ENCODE measurements at places on chromosomes 3 and 15.

- no peak for DNase-seq
Measured at GRCh38 chr3:114454551-114455251, 160.9 kb downstream of the TIGIT start.

GRCh38 chr3:100274361-100274760, 13.6 kb downstream of the TBC1D23 start:
- DNase-seq: no peak

DNA sequence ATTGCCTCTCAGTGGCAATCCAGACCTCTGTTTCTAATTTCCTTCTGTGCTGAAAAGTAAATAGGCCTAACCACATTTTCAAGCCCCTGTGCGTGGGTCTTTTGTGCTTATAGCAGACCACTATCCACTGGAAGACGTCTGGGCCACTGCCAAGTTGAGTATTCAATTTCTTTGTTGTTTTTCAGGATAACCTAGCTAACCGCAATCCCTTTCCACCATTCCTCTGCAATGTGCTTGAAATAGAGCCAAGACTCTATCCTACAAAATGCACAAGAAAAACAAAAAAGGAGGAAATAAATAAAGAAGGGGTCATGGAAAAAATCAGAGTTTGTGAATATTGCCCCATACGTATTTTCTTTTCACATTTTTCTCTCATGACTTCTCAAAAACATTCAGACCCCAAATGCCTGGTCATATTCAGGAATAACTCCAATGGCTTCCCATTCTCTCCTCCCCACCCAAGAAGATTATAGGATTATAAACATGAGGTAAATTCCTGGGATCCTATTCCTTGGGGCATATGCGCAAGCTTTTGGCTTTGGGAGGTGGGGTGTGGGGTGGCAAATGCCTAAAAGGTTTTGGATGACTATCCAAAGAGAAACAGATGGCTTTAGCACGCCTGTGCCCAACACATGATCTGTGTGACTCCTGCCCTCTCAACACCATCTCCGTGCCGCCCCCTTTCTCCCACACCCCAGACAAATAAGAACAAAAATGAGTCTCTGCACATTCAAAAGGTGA, 217.9 kb upstream of the THBS1 start:
- no peak for DNase-seq

GRCh38 chr3:32240159-32240545, 1.7 kb downstream of the CMTM8 start:
- DNase-seq: no peak

GRCh38 chr3:37279236-37279635, 104.9 kb upstream of the LRRFIP2 start:
- no peak for DNase-seq

DNA sequence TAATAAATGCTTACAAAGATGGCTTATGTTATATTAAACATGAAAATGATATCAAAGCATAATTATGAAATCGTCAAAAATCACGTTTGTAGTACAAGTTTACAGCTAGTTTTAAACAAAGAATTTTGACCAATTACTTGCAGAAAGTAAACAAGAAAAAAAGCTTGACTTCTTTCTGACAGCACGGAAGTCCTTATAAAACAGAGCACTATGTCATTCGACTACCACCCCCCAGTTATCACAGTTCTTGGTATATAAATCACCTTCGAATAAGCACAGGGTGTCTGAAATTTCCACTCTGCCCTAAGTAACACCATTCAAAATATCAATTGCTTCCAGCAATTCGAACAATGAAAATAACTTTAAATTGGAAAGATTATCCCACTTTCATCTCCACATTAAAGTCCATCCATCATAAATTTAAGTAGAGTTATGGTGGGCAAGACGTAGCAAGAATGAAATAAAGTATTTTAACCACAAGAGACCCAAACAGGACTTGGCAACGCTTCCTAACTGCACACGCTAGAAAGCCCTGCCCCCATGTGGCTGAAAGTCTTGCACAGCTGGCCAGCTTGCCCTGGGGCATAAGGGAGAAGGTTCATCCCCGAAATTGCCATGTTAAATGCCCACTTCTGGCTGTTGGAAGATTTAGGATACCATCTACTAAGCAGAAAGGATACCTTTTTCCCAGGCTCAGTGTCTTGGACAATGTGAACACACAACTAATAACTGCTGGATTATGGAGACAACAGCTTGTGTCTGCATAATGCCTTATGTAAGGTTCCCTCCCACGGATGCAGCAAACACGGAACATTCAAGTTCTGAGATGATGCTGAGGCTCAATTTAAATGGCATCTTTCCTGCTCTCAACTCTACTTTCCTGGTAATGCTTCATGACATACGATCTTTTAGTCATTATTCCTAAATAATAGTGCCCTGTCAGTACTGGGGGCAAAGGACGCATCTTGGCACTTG, 116.4 kb upstream of the TJP1 start:
- DNase-seq: no peak

Data from stimulated activated CD8-positive, alpha-beta memory T cell treated with anti-CD3 and anti-CD28 coated beads, Interleukin-7, amount 100 ng/mL, for 1 hour (primary cell).